ENCODE measurements at places on chromosomes 4 and X. TPM values are rescaled to one million over a fixed set of nuclear protein-coding genes. Genes with fewer than 3 reads are reported as not detected.

The PPP1R2C gene
- total RNA-seq: not detected

The KIT gene
- 2.1 TPM for total RNA-seq

The CCDC110 gene
- total RNA-seq: not detected

The CCSER1 gene
- total RNA-seq: 0.17 TPM

The SCML1 gene
- 0.93 TPM for total RNA-seq

The CXCL11 gene
- total RNA-seq: not detected
